CD8-positive, alpha-beta memory T cell (primary cell): ENCODE measurements at places on chromosomes 16 and 17. TPM values are rescaled to one million over a fixed set of nuclear protein-coding genes. Genes with fewer than 3 reads are reported as not detected.

DNA sequence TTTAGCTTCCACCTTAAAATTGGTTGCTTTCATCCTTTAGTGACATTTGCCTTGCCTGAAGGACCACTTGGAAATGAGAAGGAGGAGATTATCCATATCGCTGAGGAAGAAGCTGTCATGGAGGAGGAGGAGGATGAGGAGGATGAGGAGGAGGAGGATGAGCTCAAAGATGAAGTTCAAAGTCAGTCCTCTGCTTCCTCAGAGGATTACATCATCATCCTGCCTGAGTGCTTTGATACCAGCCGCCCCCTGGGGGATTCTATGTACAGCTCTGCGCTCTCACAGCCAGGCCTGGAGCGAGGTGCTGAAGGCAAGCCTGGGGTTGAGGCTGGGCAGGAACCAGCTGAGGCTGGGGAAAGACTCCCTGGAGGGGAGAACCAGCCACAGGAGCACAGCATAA, 11.5 kb upstream of the TMEM106A start:
- DNase-seq: no peak
- peaks cover 66% of the 10 kb centered on the region for H3K36me3 ChIP-seq
- no peak overlapping the region for H3K27ac ChIP-seq
- H3K4me1 ChIP-seq: no peaks in the 10 kb centered on the region
- H3K27me3 ChIP-seq: no peaks in the 10 kb centered on the region
- H3K4me3 ChIP-seq: no peak overlapping the region

- peaks cover 6% of the 10 kb centered on the region for H3K4me1 ChIP-seq
- no peaks in the 10 kb centered on the region for H3K27me3 ChIP-seq
- no peak overlapping the region for H3K4me3 ChIP-seq
- H3K27ac ChIP-seq: no peak overlapping the region
- DNase-seq: no peak
These were observed 3.0 kb upstream of the BIRC5 start for GRCh38 chr17:78211032-78211431.

- H3K27me3 ChIP-seq: no peaks in the 10 kb centered on the region
- no peaks in the 10 kb centered on the region for H3K36me3 ChIP-seq
- no peak overlapping the region for H3K4me3 ChIP-seq
- H3K4me1 ChIP-seq: peaks cover 27% of the 10 kb centered on the region
- DNase-seq: no peak
These were observed 5.1 kb downstream of the COPS3 start for GRCh38 chr17:17275971-17276370.

GRCh38 chr16:15732416-15732815, 82.4 kb downstream of the NDE1 start:
- H3K4me1 ChIP-seq: no peaks in the 10 kb centered on the region
- no peak overlapping the region for H3K4me3 ChIP-seq
- H3K27me3 ChIP-seq: no peaks in the 10 kb centered on the region
- H3K36me3 ChIP-seq: peaks cover 4% of the 10 kb centered on the region
- H3K27ac ChIP-seq: no peak overlapping the region
- no peak for DNase-seq

DNA sequence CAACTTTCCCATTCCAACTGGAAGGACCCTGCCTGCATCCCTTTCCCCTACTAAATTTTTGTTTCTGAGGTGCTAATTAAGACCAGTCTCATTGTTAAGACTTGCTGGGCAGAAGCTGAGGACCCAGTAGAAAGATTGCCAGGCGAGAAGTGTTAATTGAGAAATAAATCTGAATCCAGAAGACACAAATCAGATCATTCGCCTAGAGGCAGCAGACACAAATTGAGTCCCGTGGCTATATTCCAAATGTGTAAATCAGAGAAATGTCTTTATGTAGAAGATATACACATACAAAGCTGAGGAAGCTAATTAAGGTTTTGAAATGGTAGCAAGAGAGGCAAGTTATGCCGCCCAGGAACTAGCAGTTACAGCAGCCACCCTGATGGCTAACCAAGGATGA, 29.6 kb downstream of the CALCOCO2 start:
- no peak overlapping the region for H3K27ac ChIP-seq
- H3K36me3 ChIP-seq: peaks cover 30% of the 10 kb centered on the region
- H3K27me3 ChIP-seq: no peaks in the 10 kb centered on the region
- no peaks in the 10 kb centered on the region for H3K4me1 ChIP-seq
- DNase-seq: no peak
- H3K4me3 ChIP-seq: no peak overlapping the region

- H3K4me1 ChIP-seq: peaks cover 4% of the 10 kb centered on the region
- H3K4me3 ChIP-seq: no peak overlapping the region
- no peak for DNase-seq
- peaks cover 43% of the 10 kb centered on the region for H3K27me3 ChIP-seq
These were observed 4.2 kb upstream of the FBXL16 start for GRCh38 chr16:709566-710499.

Gene B3GNT9
- total RNA-seq: 2.7 TPM

DNA sequence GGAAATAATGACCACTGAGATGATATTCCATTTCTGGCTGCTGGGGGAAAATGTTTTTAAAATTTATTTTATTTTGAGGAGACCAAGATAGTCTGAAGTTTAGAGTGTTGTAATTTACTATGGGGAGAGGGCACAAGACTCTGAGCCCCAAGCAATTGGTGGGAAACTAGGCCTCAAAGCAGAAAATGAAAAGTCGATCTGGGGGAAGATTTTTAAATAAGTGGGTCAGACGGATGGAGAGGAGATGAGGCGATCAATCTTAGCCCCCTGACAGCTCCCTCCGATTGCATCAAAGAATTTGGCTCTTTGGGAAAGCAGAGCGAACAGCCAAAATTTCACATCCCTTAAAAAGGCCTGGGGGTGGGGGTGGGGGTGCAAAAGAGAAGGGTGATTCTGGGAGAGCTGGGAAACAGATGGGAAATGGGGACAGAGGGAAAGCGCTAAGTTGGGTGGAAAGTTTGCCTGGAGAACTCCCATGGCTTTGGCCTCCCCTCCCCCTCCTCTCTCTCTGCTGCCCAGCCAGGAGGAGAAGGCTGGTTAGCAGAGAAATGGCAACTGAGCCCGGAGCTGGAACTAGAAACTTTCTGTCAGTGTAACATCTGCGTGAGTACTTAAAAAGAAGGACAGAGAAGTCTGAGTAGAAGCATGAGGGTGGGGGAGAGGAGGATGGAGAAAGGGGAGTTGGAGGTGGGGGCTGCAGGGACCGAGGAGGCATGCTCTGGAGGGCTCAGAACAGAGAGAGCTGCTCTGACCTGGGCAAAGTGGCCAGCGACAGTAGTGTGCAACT, 1.4 kb upstream of the HOXB2 start:
- no peaks in the 10 kb centered on the region for H3K36me3 ChIP-seq
- DNase-seq: no peak
- H3K27me3 ChIP-seq: peaks cover 4% of the 10 kb centered on the region
- H3K4me1 ChIP-seq: peaks cover 32% of the 10 kb centered on the region
- H3K4me3 ChIP-seq: peak overlapping the region; percentile 21

- H3K27me3 ChIP-seq: no peaks in the 10 kb centered on the region
- H3K27ac ChIP-seq: peak overlapping the region; percentile 99
- H3K4me1 ChIP-seq: peaks cover 37% of the 10 kb centered on the region
- H3K4me3 ChIP-seq: peak overlapping the region; percentile 99
- no peaks in the 10 kb centered on the region for H3K36me3 ChIP-seq
- DNase-seq: no peak
These were observed 2.3 kb downstream of the TP53 start for GRCh38 chr17:7684851-7685532.

Gene LRRC75A
- total RNA-seq: 2.6 TPM

DNA sequence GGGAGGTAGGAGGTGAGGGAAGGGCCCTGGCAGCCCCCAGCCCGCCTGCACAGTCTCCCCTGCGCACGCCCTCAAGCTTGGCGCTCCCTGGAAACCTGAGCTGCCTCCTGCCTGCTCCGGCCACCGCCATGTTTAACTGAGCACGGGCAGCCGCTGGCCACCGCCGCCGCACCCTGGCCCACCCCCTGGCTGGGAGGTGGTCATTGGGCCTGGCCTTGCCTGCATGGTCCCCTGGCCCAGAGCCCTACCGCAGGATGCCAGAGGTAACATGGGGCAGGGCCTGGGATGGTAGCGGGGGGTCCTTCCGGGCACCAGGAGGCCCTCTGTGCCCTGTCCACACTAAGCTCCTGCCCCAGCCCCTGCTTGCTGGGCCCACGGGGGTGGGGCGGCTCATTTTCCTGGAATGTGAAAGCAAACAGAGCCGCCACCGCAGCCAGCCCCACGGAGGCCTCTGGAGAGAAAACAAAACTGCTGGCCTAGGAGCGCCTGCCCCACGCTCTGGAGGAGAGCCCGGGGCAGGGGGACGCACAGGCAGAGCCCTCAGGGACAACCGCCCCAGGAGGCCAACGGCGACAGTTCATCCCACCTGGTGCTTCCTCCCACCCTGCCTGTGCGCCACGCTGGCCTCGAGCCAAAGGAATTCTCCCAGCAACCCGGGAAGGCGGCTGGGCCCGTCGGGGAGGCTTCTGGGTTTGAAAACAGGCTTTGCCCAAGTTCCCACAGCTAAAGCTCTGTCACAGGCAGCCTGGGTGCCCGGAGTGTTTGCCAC, 8.9 kb downstream of the NHERF2 start:
- no peaks in the 10 kb centered on the region for H3K4me1 ChIP-seq
- H3K27me3 ChIP-seq: no peaks in the 10 kb centered on the region
- H3K27ac ChIP-seq: no peak overlapping the region
- no peak overlapping the region for H3K4me3 ChIP-seq
- no peak for DNase-seq
- no peaks in the 10 kb centered on the region for H3K36me3 ChIP-seq
